ENCODE measurements at places on chromosomes 4 and X.

DNA sequence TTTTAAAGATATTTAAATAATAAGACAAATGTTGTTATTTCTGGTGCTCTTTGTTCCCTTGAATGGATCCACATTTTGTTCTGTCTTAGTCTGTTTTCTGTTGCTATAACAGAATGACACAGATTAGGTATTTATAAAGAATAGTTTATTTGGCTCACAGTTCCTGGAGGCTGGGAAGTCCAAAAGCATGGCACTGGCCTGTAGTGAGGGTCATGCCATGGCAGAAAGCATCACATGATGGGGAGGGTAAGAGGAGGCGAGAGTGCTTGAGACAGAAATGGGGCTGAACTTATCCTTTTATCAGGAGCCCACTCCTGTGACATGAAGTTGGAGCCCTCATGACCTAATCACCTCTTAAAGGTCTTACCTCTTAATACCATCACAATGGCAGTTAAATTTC lies 38.2 kb downstream of the KIAA0232 start:
- no peak for DNase-seq

DNA sequence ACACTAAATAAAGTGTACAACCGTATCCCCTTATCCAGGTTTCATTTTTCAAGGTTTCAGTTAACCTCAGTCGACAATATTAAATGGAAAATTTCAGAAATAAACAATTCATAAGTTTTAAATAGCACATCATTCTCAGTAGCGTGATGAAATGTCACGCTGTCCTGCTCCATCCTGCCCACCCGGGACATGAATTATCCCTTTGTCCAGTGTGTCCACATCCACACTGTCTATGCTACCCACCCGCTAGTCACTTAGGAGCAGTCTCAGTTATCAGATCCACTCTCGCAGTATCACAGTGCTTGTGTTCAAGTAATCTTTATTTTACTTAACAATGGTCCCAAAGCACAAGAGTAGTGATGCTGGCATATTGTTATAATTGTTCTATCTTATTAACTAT lies 54.7 kb downstream of the FRYL start:
- no peak for DNase-seq

GRCh38 chrX:21683941-21684340 lies 25.8 kb upstream of the KLHL34 start:
- no peak for DNase-seq

GRCh38 chrX:148422526-148422925 lies 77.9 kb upstream of the AFF2 start:
- DNase-seq = no peak

DNA sequence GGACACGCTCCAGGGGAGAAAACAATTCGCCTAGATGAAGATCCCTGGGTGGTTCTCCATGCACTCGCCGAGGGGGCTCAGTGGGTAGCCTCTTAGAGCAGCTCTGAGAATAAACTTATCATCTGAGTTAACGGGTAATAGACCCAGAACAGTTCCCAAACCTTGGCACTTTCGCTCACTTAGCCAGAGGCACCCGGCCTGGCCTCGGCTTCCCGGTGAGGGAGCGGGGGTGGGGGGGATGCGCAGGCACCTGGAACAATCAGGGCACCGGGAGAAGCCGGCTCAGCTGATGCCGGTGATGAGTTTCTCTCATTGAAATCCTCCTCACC lies 405 bp upstream of the ZAR1 start:
- no peak for DNase-seq

GRCh38 chr4:23412701-23413100 lies 477.1 kb downstream of the PPARGC1A start:
- no peak for DNase-seq

- no peak for DNase-seq
These were observed 56.7 kb upstream of the TMEM131L start for GRCh38 chr4:153409412-153409811.

- no peak for DNase-seq
These were observed 104.5 kb upstream of the LNX1 start for GRCh38 chr4:53695540-53696463.

GRCh38 chr4:84490663-84491062 lies 8.4 kb downstream of the NKX6-1 start:
- no peak for DNase-seq

DNA sequence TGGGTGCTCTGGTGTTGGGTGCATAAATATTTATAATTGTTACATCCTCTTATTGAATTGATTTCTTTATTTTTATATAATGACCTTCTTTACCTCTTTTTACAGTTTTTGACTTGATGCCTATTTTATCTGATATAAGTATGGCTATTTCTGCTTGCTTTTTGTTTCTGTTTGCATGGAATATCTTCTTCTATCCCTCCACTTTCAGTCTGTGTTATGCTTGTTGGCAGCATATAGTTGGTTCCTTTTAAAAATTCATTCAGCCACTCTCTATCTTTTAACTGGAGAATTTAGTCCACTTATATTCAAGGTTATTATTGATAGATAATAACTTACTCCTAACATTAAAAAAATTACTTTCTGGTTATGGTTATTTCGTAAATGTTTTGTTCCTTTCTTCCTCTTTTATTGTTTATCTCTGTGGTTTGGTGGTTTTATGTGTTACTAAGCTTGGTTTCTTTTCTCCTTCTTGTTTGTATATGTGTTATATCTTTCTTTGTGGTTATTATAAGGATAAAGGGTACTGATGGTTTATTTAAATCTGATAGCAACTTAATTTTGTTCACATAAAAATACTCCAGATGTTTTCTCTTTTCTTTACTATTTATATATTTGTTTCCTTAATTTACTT lies 69.5 kb downstream of the IL15 start:
- no peak for DNase-seq

DNA sequence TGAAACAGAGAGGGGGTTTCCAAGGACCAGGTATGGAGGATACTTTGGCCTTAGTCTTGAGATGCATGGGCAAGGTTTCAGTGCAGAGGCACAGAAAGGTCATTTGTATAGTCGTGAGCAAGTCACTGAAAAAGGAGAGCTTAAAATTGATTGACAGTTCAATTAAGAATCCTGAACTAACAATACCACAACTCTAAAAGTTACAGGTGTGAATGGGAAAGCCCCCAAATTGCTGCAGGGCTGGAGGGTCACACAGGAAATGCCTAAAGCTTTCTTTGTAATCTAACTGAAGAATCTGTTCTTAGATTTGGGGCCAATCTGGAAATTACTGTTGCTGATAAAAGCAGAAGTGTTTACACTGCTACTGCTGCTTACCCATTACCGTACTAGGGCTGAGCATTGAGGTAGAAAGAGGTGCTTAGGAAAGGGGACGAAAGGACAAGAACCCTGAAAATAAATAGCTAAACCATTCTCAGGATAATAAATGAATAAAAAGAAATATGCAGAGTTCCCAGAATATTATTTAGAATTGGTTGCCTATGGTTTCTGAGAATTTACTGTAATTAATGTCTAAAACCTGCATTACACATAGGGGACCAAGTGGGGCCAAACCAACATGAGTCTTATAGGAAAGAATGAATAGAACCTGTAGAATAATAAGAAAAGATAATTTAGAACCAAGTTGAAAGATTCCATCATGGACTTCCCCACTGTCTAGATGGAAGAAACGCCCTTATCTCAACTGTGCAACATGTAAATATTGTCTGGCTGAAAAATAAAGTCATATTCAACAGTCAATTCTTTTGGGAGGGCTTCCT lies 91.9 kb upstream of the PPP1R2C start:
- DNase-seq = no peak

DNA sequence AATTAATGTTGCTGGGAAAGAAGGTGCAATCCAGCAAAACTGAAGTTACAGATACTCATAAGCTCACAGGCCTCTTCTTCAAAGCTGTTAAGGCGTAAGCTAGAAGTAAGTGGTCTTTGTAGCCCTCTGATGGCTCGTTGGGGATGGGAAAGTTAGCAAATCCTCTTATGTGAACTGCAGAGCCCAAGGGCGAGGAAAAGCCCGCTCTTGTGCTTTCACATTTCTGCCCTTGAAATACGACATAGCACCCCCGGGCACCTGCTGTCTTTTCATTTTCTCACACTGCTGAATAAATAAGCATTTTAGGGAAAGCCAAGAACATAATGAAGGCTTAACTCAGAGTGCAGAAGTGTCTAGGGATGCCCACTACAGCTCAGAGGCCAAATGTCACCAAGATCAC lies 73.1 kb upstream of the SORBS2 start:
- DNase-seq = no peak

- DNase-seq = peak; percentile 40
These were observed 460.3 kb downstream of the MID1IP1 start for GRCh38 chrX:39261446-39262147.

DNA sequence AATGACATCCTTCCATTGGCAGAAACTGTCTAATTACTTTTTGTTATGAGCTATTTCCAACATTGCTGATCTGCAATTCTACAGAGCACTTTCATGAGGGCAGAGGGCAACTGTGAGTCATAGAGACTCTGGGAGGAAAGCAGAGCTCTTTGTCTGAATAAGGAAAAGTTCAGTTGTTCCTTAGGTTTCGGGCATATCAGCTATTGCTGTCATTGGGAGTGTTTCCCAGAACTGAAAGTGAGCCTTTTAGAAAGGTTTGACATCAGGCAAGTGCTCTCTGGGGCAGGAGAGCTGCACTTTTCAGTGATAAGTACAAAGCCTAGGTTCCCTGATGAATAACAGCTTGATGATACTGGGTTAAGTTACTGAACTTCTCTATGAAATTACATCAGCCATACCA lies 119.2 kb upstream of the EDNRA start:
- DNase-seq = no peak

DNA sequence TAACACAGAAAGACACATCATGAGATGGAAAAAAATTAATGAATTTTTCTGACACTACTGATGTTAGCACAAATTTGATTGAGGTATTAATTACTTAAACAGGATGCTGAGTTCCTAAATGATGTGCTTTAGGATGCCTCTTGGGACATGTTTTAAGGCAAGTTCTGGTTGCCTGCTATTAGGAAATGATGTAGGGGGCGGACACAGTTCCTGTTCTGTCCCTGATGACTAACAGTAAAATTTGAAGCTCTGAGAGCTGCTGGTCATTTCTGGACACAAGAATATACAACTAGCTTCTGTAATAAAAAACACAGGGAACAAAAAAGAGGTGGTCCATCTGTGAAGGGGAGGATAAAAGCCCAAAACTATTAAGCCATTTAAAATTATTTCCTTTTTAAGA lies 163.2 kb upstream of the ETNPPL start:
- no peak for DNase-seq

DNA sequence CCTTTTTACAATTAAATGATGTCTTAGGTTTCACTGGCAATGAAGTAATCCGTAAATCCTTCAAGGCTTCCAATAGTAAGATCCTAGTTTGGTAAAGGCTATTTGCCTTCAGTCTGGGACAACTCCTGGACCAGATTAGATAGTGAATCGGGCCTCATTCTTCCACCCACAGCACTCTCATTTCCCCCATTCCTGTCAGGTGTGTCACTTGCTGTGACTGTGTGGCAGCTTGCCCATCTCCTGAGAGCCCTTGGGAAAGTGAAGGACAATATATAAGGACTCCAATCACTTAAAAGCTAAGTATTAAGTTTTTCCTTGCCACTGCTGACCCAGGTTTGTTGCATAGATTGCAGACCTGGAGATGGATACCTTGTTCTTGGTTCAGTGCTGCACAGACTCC lies 3.3 kb upstream of the GASK1B start:
- no peak for DNase-seq

- no peak for DNase-seq
These were observed 12.4 kb downstream of the PRRG1 start for GRCh38 chrX:37361596-37361995.

DNA sequence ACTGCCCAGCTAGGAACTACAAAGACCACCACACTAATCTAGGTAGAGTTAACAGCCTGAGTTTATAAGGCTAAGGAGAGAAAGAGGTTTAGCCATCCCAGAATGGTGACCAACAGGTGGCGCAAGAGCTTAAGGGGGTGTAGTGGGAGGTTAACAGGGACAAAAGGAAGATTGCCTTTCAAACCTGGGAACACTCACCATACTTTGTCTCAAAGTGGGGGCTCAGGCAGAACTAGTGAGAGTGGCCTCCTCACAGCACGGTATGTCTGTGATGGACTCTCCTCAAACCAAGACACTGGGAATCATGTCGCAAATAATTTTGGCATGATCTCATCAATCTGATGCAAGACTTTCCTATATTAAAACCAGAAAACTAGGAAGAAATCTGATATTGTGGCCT lies 23.4 kb downstream of the CCNI start:
- peak; percentile 81 for DNase-seq

DNA sequence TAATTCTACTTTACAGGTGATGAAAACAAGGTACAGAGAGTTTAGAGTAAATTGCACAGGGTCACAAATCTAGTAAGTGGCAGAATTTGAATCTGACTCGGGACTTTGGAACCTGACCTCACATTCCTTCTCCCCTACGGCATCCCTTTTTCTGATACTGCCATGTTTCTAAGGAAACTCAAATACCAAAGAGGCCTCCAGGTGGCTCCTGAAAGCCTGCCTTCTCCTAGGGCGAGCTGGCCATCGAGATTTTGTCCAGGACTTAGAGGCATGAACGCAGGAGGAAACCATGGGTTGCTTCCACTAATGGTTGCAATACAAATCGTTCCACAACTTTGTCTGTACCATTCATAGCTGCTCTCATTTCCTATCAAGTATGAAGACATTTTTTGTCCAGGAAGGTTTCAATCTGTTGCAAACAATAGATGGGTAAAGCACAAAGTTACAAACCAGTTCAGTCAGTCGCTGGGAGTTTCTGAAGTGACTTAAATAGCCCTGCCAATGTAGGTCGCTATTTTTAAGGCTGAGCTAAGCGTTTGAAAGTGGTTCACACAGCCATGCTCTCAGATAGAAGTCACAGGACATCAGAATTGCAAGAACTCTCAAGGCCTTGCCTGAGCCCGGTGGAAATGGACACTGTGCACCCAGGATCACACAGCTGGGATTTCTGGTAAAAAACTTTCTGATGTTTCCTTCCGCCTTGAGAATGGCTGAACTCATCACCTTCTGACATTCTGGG lies 296.6 kb upstream of the PRPS2 start:
- no peak for DNase-seq

GRCh38 chr4:89837385-89837992 lies 528 bp upstream of the SNCA start:
- peak; percentile 54 for DNase-seq

DNA sequence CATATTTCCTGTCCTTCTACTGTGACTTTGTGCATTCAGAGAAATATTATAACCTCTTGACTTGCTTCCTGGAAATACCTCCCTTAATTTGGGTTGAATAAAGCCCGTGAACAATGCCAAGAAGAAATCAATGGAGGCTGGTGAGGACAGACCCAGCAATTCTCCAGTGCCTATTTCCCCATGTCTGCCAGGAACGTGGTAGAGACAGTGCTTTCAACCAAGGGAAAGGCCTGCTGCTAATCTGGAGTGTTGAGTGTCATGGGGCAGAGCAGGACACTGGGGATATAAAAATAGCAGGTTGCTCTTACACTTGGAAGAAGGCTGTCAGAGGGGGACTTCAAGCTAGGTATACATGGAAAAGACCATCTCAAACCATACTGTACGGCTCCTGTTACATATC lies 19.9 kb downstream of the TSC22D3 start:
- DNase-seq = no peak

DNA sequence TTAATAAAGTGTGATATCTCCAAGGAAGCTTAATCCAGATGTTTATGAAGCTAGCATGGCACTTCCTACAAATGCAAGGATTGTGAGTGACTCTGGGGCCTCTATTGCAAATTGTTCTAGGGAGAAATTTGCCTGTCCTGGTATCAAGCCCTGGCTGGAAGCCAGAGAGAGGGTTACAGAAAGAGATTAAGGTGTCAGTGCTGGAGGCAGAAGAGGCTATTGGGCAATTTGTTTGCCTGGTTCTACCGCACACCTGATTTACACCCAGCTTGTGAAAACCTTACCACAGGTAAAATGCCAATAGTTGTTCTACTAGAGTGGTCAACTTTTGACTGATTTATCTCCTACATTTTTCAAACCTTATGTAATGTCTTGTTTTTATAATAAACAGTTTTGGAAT lies 186.7 kb upstream of the FAT1 start:
- DNase-seq = no peak

GRCh38 chr4:186449954-186450353 lies 105.4 kb downstream of the MTNR1A start:
- DNase-seq = no peak
